ENCODE measurements at places on chromosomes 3 and 15.

GRCh38 chr15:74997141-74997540 lies 1.8 kb downstream of the SCAMP5 start:
- DNase-seq, result no peak

GRCh38 chr3:30597131-30597768 lies 9.2 kb upstream of the TGFBR2 start:
- no peak for DNase-seq

DNA sequence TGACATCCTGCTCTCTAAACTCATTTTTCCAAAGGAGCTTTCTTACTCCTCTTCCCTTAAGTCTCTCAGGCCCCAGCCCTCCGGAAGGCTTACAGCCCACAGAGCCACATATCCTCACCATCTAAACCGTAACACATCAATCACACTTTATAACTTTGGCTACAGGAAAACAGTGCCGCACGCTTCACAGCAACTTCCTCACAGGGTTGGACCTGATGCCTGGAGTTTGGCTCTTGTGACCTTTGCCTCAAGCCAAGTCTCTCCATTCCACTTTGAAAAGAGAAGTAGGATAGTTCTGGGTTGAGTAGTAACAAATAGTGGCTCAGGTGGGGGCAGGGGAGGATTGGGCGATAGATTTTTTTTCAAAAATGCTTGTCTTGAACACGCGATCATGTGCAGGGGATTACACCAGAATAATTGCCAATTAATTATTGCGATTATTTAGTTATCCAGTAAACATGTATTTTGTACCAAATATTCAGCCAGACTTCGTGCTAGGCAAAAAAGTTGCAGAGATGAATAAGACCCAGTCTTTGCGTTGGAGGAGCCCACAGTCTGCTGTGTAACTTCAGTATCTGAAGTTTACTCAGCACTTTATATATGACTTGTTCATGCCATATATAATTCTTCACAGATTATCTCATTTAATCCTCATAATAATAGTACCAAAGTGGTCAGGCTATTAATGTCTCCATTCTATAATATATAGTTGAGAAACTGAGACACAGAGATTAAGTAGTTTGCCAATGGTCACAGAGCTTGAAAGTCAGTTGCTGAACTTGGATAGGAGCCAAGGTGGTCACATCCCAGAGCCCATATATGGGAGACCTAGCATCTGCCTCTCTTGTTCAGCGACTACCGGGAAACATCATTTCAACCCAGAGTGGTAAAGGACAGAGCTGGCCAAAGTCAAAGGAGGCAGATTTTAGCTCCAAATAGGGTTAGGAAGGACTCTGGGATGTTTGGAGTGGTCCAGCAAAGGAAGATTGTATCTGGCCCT lies 2.4 kb upstream of the ETV5 start:
- peak; percentile 29 for DNase-seq

- DNase-seq, result no peak
Observed at GRCh38 chr3:193187070-193187722, 53.8 kb upstream of the PLAAT1 start.

GRCh38 chr3:50242851-50243542 lies 7.0 kb downstream of the GNAI2 start:
- peak; percentile 65 for DNase-seq

DNA sequence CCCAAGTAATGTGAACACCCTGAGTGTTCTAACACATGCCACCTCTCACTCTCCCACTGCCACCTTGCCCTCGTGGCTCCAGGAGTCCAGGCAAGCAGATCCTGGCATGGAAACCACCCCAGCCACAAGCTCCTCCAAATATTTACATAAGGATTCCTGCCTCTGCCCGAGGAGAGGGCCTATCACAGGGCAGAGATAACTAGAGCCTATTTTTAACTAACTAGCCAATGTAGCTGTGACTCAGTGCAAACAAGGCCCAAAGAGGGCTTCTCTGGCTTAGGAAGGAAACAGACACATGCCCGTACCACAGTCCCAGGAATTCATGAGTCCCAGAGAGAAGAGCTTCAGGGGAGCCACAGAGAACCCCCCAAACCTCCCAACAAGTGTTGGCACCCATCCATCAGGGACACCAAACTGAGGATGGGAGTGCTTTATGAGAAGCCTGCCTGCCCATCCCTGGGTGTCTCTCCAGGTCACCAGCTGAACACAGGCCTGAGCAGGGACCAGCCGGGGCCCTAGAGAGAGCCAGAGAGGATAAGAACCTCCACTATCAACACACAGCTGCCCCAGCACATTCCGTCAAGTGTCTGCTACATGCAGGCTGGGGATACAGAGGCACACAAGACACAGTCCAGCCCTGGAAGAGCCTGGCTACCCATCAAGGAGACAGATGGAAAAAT lies 9.2 kb downstream of the FYCO1 start:
- DNase-seq, result no peak

DNA sequence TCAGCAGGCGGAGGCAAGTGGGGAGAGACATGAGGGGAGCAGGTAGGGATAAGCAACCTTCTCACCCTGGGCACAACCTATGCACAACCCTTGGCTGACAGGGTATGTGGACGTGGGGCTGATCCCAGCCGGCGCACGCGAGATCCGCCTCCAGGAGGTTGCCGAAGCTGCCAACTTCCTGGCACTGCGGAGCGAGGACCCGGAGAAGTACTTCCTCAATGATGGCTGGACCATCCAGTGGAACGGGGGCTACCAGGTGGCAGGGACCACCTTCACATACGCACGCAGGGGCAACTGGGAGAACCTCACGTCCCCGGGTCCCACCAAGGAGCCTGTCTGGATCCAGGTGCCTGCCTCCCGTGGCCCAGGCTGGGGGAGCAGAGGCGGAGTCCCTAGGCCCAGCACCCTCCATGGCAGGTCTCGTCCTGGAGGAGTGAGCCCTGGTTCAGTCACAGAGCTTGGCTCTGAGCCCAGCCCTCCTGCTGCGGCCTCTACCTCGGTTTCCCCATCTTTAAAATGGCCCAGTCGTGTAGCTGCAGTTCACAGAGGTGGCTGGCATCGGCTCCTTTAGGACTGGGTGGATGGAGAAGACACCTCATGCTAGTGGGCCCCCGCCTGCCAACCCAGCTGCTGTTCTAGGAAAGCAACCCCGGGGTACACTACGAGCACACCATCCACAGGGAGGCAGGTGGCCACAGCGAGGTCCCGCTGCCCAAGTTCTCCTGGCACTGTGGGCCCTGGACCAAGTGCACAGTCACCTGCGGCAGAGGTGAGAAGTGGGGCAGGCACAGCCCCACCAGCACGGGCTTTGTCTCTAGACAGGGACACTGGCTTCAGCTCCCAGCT lies 96.0 kb downstream of the TBC1D2B start:
- DNase-seq, result no peak

DNA sequence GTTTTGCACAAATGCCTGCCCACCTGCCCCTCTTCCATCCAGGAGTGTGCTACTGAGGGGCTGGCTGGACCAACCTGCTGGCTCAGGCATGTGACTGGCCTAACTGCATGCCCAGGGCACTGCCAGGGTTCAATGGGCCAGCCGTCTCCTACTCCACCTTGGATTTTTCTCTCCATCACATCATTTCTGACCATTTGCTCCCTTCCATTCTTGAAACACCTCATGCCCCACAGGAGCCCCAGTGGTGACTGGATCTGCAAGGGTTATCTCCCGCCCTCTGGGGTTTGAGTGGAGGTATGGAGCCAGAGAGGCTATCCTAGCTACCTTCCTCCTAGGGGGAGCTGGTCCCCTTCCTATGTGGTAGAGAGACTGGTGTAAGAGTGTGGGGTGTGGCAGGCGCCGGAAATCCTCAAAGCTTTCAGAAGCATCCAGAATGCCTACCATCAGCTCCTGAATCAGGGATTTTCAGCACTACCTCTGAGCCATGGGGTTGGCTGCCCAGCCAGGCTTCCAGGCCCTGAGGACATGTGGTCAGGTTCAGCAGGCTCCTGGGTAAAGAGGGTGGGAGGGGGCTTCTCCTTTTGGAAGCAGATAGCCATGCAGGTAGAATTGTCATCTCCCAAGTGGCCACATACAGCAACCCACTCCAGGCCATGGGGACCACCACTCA lies 2.9 kb upstream of the MANF start:
- DNase-seq, result no peak

GRCh38 chr3:133948131-133948810 lies 52.6 kb upstream of the RAB6B start:
- DNase-seq, result no peak

DNA sequence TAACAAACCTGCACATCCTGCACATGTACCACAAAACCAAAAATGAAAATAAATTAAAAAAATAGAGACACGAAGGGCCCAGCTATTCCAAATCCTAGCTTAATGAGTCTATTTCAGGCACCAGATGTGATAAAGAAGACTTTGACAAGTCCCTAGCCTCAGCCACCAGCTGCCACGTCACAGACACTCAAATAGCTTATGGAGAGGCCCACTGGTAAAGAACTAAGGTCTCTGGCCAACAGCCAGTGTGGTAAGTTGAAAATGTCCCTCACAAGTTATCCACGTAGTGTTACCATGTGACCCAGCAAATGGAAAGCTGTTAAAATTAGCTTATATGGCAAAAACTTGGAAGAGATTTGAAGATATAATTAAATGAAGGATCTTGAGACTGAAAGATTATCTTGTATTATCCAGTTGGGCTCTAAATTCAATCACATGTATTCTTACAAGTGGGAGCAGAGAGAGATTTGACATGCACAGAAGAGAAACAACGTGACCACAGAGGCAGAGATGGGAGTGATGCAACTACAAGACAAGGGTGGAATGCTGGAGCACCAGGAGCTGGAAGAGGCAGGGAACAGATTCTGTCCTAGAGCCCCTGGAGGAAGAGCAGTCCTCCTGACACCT lies 10.9 kb downstream of the ACSBG1 start:
- no peak for DNase-seq

DNA sequence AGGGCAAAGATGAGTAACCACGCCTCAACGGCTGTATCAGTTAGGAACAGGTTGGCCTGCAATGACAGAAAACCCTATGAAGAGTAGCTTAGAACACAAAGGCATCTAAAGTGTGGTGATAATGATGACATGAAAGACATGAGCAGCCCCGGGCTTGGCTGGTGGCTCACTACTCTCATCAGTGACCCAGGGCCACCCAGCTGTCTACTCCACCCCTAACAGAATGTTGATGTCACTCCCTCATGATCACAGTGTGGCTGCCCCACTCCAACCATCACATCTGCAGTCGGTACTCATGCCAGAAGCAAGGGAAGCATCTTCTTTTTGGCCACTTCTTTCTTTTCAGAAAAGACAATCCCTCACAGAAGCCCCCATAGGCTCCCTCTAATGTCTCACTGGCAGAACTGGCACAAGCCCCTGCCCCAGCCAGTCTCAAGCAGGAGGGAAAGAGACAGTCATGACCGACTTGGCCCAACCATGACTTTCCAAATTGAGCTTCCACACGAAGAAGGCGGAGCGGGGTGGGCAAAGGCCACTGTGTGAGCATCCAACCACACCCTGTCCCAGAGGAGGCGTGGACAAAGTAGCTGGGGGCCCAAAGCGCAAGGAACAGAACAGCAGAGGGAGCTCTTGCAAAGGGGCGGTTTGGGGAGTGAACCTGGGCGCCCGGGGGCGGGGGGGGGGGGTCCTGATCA lies 72.0 kb upstream of the IQSEC1 start:
- DNase-seq, result no peak

DNA sequence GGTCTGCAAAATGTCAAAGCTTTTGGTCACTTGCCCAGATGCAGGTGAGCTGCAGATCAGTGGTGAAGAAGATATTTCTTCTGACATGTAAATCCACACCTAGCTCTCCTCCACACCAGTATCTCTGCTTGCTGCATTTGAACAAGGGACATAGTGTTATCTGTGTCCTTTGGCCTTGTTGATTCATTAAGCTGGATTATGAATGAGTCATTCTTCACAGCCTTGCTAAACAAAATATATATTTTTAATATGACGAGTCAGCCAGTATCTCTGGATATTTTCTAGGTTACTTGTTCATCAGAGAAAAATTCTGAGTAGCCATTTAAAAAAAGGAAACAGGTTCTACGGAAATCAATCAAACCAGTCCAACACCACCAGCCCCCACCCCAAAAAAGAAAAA lies 190.6 kb upstream of the ADAMTS9 start:
- DNase-seq, result no peak

DNA sequence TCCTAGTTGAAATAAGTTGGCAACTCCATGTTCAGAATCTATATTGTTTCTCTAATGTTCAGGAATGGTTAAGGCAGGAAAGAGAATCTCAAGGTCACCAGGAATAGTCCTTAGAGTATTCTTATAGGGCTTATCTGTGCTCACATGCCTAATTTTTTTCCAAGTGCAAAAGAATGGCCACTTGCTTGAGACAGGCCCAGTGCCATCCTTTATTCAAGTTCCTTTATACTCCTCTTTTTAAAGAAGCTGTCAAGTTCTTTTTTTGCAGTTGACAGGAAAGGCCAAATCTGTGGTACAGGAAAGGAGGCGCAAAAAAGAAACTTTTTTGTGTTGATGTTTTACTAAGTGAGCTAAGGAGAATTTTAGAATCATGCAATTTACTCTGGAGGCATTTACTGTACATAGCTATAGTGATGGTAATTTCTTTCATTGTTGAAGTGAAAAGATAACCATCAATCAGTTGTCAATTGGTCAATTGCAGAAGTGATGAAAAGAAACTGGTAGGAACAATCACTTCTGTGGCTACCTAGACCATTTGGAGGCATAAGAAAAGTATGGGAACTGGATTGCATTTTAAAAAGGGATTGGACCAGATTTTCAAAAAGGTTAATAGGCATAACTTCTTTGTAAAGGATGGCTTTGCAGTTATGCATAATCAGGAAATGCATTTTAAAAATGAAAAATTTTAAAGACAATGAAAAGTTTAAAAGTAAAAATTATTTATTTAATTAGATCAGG lies 102.5 kb upstream of the SOX2 start:
- DNase-seq, result no peak

- DNase-seq, result no peak
Observed at GRCh38 chr15:38071211-38071972, 137.0 kb downstream of the TMCO5A start.

DNA sequence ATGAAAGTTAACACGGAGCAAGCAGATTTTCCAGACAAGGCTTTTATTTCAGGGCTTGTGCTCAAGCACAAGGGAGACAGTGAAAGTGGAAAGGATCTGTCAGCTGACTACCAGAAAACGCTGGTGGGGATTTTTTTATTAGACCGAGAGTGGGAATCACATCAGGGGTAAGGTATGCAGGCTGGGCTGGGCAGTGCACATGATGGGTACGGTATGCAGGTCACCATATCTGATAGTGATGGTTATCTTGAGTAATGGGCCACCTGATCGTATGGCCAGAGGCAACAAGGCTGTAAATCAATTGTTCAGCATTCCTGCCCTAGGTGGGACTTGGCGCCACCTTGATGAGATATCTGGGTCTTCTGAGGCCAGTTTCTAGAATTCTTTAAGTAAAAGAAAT lies 36.9 kb upstream of the PIAS1 start:
- no peak for DNase-seq

Data from stimulated activated CD4-positive, alpha-beta T cell treated with anti-CD3 and anti-CD28 coated beads, Interleukin-15, amount 100 ng/mL, for 24 hours (primary cell).